Sigmoid colon (tissue), 7 donors: ENCODE measurements at places on chromosomes 2 and 18.

- peak; percentile 45 for DNase-seq
Observed at GRCh38 chr2:71791501-71792135, 338.3 kb downstream of the DYSF start.

GRCh38 chr2:218029366-218030360, 26.9 kb upstream of the TNS1 start:
- DNase-seq: peak; percentile 42

DNA sequence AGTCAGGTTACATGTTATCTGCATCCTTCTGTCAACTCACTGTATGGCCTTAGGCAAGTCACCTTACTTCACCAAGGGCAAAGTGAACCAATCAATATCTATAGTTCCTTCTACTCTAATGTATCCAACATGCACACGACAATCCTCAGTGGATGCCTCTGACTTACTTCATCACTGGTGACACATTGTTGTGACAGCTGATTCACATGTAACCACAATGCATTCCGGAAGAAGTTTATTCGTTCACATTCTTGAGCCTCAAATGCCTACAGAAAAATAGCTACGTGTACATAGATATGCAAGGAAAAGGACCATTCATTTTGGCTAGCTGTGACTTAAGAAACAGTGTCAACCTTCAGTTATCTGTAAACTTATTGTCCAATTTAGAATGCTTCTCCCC, 26.3 kb upstream of the EPG5 start:
- DNase-seq: no peak

- DNase-seq: no peak
Observed at GRCh38 chr18:22063672-22064071, 105.7 kb upstream of the GATA6 start.

GRCh38 chr2:186693446-186693832, 421 bp upstream of the FAM171B start:
- DNase-seq: no peak

DNA sequence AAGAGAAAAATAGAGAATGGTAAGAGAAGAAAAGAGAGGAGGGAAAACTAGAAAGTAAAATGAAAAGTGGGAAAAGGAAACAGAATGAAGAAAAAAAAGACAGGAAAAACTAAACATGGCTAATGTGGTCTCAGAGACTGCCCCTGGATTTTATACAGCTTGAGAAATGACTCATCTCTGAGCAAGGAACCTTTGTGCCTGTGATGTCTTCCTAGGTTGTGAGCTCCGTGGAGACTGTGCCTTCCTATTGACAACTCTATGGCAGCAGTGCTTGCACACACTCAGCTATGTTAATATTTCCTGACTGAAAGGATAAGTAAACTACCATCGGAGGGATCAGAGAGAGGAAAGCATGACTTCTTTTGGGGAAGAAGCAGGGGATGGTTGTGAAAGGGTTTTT, 203.8 kb downstream of the RDH14 start:
- DNase-seq: no peak

DNA sequence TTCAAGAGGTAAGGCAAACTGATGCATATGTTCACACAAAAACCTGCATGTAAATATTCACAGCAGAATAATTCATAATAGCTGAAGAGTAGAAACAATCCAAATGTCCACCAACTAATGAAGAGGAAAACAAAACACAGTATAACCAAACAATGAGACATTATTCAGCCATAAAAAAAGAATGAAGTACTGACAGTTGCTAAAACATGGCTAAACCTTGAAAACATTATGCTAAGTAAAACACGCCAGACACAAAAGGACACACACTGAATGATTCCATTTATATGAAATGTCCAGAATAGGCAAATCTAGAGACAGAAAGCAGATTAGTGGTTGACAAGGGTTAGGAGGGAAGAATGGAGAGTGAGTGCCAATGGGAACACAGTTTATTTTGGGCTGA, 86.9 kb downstream of the SESTD1 start:
- DNase-seq: no peak

- DNase-seq: no peak
Observed at GRCh38 chr2:118992740-118993391, 50.9 kb downstream of the MARCO start.

GRCh38 chr2:133972297-133972696, 281.6 kb upstream of the MGAT5 start:
- DNase-seq: no peak

DNA sequence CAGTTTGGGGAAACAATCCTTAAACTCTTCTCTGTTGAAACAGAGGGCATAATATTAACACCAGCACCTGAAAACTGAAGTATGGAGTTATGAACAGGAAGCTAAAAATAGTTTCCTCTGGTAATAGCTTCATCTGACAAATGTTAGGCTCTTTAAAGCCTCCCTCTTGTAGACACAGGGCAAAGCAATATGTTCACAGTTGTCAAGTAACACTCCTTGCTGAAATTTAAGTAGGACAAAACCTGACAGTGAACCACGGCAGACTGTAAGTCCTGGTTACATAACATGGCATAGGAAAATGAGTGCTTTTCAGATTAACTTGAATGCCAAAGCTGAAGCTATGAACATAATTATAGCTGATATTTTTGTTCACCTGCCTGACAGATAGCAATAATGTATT, 172.9 kb downstream of the CMPK2 start:
- DNase-seq: no peak

- DNase-seq: peak; percentile 71
Observed at GRCh38 chr2:70984576-70985282, 6.3 kb downstream of the ANKRD53 start.

- no peak for DNase-seq
Observed at GRCh38 chr2:167842047-167842446, 405.3 kb downstream of the STK39 start.

- no peak for DNase-seq
Observed at GRCh38 chr2:166632616-166633015, 138.6 kb upstream of the SCN7A start.

DNA sequence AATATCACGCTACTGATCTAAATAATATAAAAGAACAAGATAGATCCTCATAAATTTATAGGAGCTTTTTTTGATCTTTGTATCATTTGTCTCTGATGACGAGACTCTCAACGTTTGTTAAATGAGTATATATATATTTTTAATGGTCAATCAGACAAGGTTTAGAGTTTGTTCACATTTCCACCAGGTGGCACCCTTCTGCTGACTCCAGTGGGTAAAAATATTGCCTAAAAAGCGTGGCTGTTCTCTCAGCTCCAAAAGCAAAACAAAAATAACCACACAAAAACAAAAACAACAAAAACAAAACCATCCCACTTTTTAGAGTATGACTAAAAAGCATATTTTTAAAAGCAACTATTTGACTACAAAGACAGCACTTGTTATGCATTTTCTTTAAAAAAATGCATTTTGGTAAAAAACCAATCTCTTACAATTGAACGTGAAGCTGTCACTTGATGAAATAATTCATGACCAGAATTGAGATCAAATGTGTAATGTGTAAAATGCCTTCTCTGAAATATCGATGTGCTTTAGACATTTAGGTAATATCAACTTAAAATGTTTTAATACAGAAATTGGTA, 723.2 kb downstream of the DPP10 start:
- DNase-seq: no peak

GRCh38 chr2:180799141-180799540, 181.3 kb upstream of the UBE2E3 start:
- no peak for DNase-seq

GRCh38 chr18:43635397-43635796, 358.1 kb upstream of the SYT4 start:
- DNase-seq: no peak

- DNase-seq: no peak
Observed at GRCh38 chr18:78932281-78932680, 47.3 kb upstream of the SALL3 start.

DNA sequence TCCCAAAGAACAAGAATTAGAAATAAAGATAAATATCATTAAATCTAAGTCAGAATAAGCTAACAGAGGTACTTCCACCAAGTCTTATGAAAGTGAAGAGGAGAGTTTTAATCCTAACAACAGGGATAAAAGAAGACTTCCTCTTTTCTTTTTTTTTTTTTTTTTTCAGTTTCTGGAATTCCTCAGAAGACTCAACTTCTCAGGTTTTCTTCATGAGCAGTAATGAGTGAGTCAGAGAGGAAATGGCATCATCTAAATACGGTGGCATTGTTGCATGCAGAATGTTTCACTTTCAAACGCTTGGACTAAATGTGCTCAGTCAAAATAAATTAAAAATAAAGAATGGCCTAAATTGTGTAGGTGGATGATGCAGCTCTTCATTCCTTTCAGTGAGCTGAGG, 45.6 kb upstream of the ARHGAP15 start:
- DNase-seq: no peak

- no peak for DNase-seq
Observed at GRCh38 chr2:11466307-11467128, 557 bp upstream of the E2F6 start.

DNA sequence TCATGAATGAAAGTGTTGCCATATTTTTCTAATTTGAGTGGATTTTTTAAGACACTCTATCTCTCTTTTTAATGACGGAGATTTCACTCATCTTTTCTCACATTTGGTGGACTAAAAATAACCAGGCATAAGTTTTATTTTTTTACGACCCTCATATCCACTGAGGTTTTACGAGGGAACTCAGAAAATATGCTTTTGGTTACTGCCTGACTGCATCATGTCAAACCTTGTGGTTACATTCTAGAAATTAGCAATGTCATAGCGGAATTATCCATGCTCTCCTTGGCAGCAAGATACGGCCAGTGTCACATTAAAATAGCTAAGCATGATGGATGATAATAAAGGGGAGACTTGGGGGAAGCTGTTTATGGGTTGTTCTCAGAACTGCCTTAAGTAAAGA, 428.6 kb upstream of the FSHR start:
- no peak for DNase-seq

DNA sequence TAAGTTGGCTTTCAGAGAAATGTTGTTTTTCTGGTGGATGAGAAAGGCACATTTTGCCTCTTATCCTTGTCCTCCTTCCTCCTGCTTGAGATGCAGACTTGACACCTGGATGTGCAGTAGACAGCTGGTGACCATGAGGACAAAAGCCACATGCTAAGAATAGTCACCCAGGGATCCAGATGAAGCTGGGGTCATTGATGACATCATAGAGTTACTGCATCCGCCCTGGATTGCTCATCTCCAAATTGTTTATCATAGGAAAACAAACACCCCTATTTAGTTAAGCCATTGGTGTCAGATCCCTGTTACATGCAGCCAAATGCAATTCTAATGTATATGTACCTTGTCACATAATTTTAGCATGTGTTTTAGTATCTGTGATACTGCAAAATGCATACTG, 16.3 kb upstream of the SLC1A4 start:
- no peak for DNase-seq

GRCh38 chr2:144162652-144163051, 357.3 kb downstream of the ZEB2 start:
- DNase-seq: no peak
